AG09309 (cell line): ENCODE measurements at places on chromosomes 7 and 10.

DNA sequence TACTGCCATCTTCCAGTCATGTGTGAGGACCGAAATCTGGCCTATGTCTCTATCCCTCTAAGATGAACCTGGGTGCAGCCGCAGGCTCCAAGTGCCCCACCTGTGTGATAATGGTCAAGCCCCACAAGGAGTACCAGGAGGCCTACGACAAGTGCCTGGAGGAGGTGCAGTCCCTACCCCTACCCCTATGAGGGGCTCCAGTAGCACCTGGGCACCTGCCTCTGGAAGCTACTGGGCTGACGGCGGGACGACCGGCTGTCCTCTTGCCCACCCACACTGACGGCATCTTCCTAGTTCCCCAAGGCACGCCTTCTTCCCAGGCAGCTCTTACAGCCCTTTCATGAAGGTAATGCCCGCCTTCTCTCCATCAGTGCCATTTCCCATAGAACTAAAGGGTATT is 47.4 kb downstream of the HOXA1 start:
- DNase-seq = no peak

GRCh38 chr7:142063551-142064442 is 47.7 kb upstream of the MGAM2 start:
- DNase-seq = no peak

- no peak for DNase-seq
These were observed 507 bp downstream of the STN1 start for GRCh38 chr10:103917302-103918052.

DNA sequence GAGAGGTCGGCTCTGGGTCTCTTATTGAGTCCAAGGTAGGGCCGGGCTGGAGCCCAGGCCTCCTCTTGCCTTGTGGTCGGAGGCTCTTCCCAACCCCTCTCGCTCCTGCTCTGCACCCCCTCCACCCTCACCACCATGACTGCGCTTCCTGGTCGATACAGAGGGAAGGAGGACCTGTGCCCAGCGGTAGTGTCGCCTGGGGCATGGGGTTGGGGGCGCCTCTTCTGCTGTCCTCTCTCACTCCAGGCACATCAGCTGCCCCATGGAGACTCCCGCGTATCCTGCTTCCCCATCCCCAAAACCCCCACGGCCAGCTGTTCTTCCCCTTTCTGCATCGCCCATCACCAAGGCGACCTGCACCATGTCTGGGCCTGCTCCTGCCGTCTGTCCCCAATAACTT is 44.4 kb downstream of the TMEM270 start:
- DNase-seq = no peak

GRCh38 chr10:130453721-130454542 is 317.7 kb downstream of the GLRX3 start:
- DNase-seq = no peak

DNA sequence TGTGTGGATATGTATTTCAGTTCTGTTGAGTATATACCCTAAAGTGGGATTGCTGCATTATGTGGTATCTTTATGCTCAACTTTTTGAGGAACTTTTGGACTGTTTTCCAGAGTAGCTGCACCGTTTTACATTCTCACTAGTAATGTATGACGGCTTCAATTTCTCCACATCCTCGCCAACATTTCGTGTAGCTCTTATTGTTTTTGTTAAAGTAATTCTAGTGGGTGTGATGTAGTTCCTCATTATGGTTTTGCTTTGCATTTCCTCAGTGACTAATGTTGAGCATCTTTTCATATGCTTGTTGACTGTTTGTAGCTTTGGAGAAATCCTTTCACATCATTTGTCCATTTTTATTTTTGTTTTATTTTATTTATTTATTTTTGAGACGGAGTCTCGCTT is 4.5 kb downstream of the STMP1 start:
- no peak for DNase-seq

- DNase-seq = no peak
These were observed 125.1 kb upstream of the RAB11FIP2 start for GRCh38 chr10:118171861-118172260.

GRCh38 chr7:158676171-158676840 is 28.3 kb downstream of the NCAPG2 start:
- no peak for DNase-seq

- DNase-seq = no peak
These were observed 8.0 kb downstream of the KMT2E start for GRCh38 chr7:105021967-105022366.

DNA sequence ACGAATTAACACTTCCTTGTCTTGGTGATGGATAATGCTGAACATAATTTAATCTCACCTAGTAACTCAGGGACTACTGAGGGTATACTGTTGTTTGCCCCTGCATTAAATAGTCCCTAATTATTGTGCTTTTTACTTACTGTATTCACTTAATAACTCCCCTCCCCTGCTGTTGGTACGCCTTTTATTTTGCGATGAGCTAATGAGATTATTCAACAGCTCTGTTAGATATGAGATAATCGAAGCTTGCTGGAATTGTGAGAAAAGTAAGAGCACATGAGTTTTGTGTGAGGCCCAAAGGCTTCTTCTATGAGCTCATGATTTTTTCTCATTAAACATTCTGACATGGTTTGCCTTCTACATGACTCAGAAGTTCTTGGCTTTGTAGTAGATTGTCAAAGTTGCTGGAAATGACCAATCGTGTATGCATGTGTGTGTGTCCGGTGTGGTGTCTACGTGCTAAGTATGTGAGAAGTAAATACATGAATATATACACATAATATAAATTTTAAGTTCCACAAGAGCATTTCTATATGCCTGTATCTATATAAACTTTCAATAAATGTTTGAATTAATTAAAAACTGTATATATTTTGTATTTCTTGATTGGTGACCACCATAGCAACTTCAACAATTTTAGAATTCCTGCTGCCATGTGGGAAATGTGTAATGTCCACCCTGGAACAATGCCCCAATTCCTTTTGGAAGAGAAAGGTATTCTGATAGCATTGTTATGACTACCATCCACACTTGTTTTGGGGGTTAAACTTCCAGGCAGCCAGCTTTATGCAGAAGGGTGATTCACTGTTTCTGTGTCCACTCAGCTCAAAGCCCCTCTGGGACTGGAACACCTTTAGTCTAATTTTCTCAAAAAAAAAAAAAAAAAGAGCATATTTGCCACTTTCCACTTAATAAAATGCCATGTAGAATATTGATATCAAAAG is 106.2 kb downstream of the SAMD9 start:
- DNase-seq = peak; percentile 93

DNA sequence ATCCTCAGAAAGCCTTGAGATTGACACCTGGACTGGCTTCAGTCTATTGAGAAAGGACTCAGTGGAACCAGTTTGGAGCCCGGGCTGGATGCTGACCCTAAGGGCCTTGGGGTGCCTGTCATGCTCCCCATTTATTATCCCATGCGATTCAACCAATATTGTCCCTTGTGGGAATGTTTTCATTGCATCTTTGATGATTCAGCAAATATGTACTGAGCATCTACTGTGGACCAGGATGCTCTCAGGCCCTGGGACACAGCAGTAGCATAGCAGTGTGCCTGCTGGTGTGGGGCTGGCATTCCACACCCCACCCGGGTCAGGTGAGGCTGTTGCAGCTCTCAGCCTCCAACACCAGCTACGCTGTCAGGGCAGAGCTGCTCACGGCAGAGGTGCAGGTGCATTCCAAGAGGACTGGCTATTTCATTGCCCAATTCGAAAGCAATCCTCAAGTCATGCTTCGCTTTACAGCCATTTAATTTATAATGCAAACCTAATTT is 586.0 kb downstream of the TCERG1L start:
- DNase-seq = no peak

- no peak for DNase-seq
These were observed 40.3 kb downstream of the RSU1 start for GRCh38 chr10:16776896-16777295.

GRCh38 chr10:29951441-29951931 is 107.9 kb downstream of the JCAD start:
- DNase-seq = no peak
